ENCODE measurements at places on chromosomes 1 and 21.

DNA sequence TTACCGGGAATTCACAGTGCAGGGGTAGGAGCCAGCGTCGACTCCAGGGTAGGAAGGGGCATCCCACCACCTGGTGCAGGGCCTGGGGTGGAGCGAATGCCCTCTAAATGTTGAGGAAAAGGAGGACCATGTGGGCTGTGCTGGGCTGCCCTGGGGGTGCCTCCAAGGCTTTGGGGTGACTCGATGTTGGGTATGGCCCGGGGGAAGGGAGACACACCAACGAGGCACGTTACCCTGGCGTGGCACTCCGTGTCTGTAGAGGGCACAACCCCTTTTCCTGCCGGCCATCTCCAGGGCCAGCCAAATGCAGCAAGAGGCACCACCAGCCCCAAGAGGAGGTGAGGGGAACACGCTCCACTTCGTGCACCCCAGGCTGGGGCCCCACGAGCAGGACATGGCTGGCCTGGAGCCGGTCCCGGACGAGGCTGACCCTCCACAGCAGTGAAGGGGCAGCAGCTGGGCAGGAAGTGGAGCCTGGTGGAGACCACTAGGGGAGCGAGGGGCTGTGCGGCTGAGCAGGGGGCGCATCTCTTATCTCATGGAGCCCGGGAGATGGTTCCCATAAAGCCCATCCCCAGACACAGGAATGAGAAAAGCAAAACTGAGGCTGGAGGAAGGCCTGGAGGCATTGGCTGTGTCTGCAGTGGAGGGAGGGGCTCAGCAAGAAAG, 11.2 kb downstream of the ACTRT2 start:
- DNase-seq = no peak

DNA sequence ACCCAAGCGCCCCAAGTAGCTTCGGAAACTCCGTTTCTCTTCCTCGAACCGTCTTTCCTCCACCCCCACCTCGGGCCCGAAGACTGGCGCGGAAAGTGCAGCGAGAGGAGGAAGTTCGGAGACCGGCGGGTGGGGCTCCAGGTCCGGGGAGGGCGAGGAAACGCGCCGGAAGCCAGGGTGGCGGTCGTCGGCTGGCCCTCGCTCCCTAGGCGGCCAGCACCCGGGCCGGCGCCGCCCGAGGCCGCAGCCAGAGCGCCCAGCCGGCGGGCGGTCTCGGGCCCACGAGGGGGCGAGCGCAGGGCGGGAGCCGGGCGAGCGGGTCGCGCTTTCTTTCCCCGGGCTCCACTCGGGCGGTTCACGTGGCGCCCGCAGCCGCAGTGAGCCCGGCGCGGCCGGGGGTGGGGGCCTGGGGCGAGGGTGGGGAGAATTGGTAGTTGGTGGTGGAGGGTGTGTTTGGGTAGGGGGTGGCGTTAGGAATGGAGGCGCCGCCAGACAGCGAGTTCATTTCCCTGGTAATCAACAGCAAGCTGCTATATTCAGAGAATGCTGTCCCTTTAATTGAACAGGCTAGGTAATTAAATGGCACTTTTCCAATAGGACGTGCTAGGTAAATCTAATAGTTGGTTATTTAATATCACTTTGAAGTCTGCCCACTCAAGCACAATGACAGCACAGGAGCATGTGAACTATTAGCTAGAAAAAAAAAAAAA, 6.7 kb downstream of the LMO4 start:
- peak; percentile 66 for DNase-seq

DNA sequence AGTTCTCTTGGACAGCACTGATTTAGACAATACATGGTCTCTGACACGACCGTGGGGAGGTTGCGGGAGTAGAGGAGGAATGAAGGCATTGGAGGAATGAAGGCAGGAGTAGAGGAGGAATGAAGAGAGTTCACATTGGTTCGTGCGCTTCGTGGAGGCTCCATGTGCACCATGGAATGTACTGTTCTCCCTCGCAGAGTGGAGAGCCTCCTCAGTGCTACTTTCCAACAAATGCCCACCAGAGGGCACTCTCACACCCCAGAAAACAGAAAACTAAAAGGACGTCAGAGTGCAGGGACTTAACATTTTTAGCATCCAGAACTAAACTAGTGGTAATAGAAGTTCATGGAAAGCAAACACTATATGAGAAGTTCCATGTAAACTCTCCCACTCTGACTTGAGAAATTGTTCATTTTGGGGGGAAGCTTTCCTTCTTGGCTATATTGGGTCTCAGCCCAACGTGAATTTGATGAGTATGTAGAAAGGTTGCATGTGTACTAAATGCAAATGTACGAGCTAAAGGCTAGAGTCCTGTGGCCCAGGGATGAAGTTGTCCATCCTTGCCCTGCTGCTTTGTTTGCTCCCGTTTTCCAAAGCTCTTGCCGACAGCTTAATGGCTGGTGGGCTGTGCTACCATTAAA, 211.6 kb downstream of the LMX1A start:
- peak; percentile 42 for DNase-seq

DNA sequence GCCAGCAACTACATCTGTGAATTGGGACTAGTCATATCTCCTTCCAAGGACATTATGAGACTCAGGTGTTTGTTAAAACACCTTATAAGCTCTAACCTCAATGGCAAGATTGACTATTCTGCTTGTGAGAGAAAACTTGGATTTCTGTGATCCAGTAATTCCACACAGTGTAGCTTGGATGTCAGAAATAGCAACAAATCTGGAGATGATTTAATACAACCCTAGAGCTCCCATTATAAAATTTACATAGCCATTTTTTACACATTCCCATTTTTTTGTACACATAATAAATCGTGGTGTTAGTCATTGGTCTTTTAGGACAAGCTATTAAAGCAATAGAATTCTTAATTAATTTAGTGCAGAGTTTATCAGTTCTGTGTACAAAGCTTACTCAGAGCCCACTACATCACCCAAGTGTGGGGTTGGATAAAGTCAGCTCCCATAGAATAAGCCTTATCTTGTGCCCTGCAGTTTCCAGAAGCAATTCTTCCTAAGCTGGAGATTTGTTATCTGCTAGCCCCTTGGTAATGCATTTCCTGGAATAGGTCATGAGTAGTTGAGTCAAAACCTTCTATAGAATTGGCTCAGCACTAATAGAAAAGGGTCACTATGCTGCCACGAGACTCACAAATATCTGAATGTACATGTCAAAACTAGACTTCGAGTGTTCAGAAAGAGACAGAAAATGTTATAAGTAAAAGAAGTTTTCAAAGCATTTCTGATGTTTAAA, 434.0 kb upstream of the RUNX1 start:
- DNase-seq = no peak

GRCh38 chr1:115862403-115862802, 21.5 kb upstream of the NHLH2 start:
- no peak for DNase-seq

DNA sequence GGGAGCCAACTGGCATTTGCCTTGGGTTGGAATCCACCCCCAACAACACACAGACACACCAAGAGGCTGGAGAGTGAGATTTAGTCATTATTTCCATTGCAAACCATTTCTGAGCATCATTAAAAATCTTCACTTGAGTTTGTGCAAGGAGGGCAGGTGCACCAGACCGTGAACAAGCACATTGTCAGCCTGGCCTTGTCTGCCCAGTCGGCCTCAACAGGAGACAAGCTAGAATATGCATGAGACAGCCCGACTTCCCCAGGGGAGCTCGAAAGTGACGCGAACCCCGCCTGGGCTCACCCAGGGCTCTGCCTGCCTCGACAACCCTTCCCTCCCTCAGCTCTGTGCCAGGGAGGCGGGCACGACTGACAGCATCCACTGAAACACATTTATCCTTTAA, 15.4 kb upstream of the GUCA2B start:
- DNase-seq = no peak

- DNase-seq = no peak
These were observed 24.3 kb upstream of the KNCN start for GRCh38 chr1:46575778-46576177.

All from SK-N-DZ (cell line).